ENCODE measurements at places on chromosomes 5 and 9.
A peak's percentile ranks its signal among the peaks of the same experiment; 100 is the strongest.

- peak; percentile 82 for DNase-seq
Measured at GRCh38 chr5:110354915-110355644, 371.4 kb downstream of the TMEM232 start.

DNA sequence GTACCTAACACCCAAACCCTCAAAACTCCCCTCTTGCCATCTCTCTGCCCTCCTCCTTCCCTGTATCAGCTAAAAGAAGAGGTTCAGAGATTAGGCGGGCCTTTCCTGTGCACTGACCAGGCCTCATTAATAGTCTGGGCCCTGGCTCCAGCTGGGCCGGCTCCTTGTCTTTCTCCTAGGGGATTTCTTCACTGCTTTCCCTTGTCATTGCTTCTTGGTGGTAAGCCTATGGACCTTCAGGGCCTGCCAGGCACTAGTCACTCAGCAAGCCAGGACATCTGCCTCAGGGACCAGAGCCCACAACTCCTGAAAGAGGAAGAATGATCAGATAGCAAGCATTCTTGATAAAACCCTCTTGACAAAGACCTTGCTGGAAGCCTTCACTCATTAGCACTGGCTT, 50.9 kb downstream of the MRRF start:
- no peak for DNase-seq

DNA sequence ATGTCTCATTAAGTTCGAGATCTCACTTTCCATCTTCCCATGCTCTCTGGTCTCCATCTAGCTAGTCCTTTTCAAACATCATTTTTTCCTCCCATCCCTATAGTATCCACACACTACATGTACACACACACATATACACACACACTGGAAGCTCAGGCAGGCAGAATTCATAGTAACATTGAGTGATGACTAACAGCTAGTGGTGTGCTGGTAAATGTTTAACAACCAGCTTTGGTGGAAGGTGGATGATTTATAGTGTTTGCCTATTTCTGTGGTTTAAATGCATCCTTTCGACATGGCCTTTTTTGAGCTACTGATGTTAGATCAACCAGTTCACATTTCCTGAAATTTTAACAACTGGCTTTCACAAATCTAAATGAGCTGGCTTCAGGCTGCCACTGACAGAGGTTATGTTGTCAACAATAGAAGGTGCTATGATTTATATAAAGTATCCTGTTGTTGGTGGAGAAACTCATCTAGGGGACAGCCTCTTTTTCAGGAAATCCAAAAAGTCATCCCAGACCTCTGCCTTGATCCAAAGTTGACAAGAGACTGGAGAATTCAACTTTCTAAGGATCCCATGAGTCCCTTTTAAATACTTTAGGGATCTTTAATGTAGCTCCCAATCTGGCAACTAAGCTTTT, 117.8 kb downstream of the CCDC192 start:
- no peak for DNase-seq

DNA sequence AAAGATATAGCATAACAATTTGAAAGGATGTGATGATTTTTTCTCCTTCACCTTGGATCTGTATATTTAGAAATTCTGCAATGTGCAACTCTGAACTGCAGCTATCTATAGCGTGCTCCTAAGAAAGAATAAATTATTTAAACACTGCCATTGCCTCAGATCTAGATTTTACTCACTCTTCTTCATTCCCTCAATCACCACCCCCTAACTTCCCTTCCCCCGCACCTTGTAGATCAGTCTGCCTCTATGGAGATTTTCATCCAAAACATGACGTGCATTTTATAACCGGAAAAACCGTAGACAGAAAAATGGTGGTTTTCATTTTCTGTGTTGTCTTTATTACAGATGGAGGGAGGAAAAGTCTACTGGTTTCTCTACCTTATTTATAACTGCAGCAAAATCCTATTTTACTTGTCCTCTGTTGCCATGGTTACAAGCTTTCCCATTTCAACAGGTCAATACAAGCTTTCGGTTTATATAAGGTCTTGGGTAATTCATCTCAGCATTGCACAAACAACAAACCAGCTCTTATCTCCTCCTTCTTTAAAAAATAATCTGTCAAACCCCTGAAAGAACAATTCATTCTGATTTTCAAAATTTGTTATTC, 480.0 kb downstream of the TAF11L14 start:
- DNase-seq = no peak

GRCh38 chr5:37787742-37788141, 52.1 kb downstream of the GDNF start:
- DNase-seq = no peak

GRCh38 chr9:134041649-134041962, 16.3 kb downstream of the BRD3OS start:
- DNase-seq = peak; percentile 70

DNA sequence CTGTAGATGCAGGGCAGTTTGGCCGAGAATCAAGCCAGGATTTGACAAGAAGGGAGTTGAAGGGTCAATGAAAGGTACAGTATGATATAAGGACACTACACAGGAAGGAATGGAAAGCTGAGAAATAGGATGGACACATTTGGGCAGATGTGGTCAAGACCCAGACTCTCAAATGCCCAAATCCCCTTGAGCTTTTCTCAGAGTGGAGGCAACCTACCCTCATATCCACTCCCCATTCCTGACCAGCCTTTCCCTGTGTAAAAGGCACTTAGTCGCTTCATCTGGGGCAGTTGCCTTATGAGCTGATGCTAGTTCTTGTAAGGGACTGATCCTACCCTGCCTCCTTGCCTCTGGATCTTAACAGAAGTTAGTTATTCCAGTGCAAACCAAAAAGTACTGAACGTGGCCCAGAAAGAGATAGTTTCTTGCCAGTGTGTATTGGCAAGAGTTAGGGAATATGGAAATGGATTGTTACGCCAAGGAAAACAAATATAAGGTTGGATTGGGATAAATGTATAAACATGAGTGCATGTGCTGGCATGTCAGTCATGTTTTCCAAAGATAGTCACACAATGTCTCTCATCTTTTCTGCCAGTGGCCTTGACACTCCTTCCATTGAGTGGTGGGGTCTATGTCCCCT, 4.1 kb upstream of the MCCC2 start:
- no peak for DNase-seq

DNA sequence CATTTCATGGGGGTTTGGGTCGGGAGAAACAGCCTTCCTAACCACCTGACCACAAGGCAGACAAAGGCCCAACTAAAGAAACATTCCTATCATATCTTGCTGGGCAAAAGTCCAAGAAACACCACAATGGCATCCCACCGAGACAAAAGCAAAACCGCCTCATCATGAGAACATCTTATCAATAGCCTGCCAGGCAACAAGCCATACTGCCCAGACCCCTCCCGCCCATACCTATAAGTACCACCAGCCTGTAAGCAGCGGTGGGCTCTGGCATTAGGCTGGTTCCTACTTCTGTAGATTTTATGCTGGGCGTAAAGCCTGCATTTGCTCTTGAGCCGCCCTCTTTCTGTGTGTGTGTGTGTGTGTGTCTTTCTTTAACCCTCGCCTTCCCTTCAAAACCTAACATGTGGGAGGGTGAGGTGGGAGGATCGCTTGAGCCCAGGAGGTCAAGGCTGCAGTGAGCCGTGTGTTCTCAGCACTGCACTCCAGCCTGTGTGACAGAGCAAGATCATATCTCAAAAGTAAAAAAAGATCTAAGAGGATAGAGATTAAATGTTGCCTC, 56.9 kb downstream of the PDE6A start:
- no peak for DNase-seq

- no peak for DNase-seq
Measured at GRCh38 chr9:118630931-118631595, 738.2 kb downstream of the BRINP1 start.

DNA sequence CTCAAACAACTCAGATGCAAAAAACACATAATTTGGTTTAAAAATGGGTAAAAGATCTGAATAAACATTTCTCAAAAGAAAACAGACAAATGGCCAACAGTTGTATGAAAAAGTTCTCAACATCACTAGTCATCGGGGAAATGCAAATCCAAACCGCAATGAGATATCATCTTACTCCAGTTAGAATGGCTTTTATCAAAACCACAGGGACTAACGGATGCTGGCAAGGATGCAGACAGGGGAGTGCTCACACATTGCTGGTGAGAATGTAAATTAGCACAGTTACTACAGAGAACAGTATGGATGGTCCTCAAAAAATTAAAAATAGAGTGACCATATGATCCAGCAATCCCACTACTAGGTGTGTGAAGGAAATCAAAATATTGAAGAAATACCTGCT, 589.1 kb upstream of the ADAMTS16 start:
- DNase-seq = no peak

GRCh38 chr9:78441822-78442431, 145.0 kb downstream of the PSAT1 start:
- DNase-seq = no peak

DNA sequence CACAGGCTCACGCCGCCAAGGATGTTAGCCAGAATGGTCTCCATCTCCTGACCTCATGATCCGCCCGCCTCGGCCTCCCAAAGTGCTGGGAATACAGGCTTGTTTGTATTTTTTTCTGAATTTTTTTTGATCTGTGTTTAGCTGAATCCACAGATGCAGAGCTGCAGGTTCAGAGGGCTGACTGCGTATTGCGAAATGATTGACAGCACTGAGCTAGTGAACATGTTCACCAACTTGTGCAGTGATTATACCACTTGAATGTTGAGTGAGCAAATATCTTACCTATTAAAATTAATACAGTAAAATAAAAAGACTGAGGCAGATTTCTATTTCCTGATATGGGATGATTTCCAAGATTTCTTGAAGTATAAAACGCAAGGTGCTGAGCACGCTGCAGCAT, 123.1 kb upstream of the PHYKPL start:
- no peak for DNase-seq

GRCh38 chr9:93974151-93974550, 19.0 kb upstream of the BARX1 start:
- DNase-seq = no peak

DNA sequence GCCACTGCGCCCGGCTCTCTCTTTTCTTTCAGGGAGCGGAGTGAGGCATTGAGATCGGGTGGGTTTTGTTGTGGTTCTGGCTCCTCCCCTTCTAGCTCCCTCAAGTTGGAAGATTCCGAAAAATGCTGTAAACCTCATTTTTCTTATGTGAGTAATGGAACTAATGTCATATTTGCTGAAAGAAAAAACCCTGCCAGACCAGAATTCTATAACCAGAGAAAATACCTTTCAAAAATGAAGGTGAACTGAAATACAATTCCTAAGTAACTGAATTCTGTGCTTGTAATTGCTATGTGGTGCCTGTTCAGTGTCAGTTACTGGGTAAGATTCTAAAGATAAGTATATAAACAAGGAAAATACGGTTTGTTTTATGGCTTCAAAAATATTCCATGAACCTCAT, 30.9 kb upstream of the CDK20 start:
- no peak for DNase-seq

DNA sequence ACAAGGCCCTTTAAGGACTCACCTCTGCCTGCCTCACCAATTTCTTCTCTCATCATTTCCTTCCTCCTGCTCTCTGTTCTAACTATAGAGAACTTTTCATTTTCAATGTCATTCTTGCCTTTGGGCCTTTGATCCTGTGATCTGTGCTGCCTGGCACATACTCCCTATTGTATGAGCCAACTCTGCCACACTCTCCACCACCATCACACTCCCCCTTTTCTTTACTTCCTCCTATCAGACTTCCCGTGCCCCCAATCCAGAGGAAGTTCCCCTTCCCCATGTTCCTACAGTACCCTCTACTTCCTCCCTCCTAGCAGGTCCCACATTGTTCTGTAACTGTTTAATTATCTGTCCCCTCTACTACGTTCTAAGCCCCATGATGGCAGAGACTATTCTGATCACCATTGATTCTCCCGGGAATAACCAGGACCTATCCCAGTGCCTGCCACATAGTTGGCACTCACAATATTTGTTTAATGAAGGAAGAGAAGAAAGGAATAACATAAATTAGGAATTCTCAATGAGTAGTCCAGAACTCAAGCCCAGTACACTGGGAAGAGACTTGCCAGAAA, 27.5 kb downstream of the ADAM19 start:
- no peak for DNase-seq

GRCh38 chr9:33329117-33329563, 38.8 kb downstream of the NFX1 start:
- no peak for DNase-seq

DNA sequence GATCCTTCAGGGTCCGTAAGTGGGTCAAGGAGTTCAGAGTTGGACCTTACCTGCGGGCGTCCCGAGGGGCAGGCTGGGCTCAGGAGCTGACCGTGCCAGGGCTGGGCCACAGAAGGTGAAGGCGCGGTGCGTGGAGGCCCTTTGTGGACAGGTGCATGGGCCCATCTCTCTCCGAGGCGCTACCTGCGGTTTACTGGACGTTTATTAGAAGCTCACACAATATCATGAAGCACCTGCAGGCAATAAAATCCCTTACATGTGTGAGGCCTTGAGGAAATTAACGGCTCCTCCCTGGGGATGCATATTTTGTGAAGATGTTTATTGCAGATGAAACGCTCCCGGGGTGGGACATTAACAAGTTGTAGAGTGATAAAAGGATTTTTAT, 79.8 kb upstream of the LMX1B start:
- peak; percentile 73 for DNase-seq

GRCh38 chr5:140116716-140117115, 2.8 kb downstream of the PURA start:
- no peak for DNase-seq

DNA sequence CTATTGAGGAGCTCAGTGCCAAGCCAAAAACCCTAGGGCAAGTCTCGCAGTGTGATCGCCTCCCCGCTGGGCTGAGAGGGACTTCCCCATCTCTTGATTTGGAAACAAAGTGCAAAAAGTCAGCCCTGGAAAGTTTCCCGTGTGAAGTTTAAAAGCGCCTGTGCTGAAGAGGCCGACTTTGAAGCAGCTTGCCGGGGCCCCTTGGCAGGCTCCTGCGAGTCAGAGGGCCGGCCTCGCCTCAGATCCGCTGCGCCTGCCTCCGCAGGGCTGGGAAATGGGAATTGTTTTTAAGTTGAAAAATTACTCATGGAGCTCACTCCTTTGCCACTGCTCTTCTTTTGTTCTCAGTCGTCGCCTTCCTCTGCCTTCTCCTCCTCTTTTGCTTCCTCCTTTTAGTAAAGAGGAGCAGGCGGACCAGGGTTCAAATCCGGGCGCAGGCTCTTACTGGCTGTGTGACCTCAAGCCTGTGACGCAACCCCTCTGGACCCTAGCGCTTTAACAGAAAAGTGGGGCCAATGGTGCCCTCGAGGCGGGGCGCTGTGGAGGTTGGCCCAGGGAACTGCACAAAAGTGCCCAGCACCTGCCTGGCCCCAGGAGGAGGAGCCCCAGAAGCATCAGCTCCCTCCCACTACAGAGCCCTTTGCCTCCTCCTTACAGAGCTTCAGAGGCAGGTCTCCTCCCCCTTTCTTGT, 14.7 kb upstream of the LHX2 start:
- no peak for DNase-seq

- DNase-seq = no peak
Measured at GRCh38 chr5:119301906-119302305, 53.9 kb upstream of the TNFAIP8 start.

GRCh38 chr5:64318175-64318574, 152.5 kb downstream of the RNF180 start:
- no peak for DNase-seq

DNA sequence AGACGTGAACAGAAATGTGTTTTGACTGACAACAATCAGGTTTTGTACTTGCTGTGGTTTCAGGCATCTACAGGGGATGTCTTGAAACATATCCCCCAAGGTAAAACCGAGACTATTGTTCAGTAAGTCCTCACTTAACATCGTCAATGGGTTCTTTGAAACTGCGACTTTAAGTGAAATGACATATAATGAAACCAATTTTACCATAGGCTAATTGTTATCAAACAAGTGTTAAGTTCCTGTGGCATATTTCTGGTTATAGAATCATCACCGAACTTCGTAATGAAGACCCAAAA, 16.4 kb upstream of the OMD start:
- no peak for DNase-seq

GRCh38 chr5:72096602-72097188, 10.6 kb upstream of the MAP1B start:
- DNase-seq = no peak
